H9 (cell line): ENCODE measurements at places on chromosomes 4 and X. TPM values are rescaled to one million over a fixed set of nuclear protein-coding genes. Genes with fewer than 3 reads are reported as not detected.

GRCh38 chrX:151722241-151722846, 6.5 kb downstream of the FATE1 start:
- no peaks in the 10 kb centered on the region for H3K4me1 ChIP-seq
- H3K36me3 ChIP-seq, result no peaks in the 10 kb centered on the region; the same call in 1 of the 2 replicates
- H3K27me3 ChIP-seq, result no peaks in the 10 kb centered on the region
- no peak overlapping the region for H3K4me3 ChIP-seq

DNA sequence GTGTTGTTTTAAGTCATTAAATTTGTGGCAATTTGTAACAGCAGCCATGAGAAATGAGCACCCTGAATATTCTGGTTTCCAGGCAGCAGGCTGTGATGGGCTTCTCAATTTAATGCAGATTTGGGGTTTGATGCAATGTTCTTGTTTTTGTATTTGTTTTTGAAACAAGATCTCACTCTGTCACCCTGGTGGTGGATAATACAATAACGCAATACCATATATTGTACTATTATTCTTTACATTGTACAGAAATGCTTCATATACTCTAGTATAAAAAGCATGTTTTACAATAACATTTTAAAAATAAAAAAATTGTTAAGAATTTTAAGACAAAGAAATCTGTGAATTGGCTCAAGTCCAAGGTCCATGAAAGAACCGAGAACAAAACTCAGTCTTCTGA, 129.1 kb downstream of the USP46 start:
- no peaks in the 10 kb centered on the region for H3K36me3 ChIP-seq
- H3K27ac ChIP-seq, result no peak overlapping the region
- no peak for DNase-seq
- no peaks in the 10 kb centered on the region for H3K27me3 ChIP-seq

DNA sequence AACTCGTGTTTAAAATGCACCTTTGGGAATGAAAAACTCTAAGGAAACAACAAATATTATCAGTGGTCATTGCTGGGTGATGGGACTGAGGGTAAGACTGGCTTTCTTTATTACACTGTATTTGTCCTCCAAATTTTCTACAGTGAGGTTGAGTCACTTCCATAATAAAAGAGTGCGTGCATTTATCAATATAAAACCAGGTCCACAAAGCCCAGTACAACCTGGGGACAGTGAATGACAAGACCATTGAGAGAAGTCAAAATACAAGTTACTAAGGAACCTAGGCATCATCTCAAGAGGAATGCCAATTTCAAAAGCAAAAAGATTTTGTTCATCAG, 76.4 kb downstream of the MAGED4 start:
- peak overlapping the region; percentile 92 for H3K4me3 ChIP-seq
- no peak for DNase-seq
- peak overlapping the region; percentile 48 for H3K27ac ChIP-seq
- no peaks in the 10 kb centered on the region for H3K27me3 ChIP-seq

MAGEA9B gene
- total RNA-seq, result 0.31 TPM in 1 of 2 replicates, not detected in the other

DGKQ gene
- 11.4 and 12.4 TPM in 2 replicates for total RNA-seq

- H3K4me3 ChIP-seq, result no peak overlapping the region
- H3K4me1 ChIP-seq, result no peaks in the 10 kb centered on the region
- no peak overlapping the region for H3K27ac ChIP-seq
- H3K36me3 ChIP-seq, result no peaks in the 10 kb centered on the region; the same call in 1 of the 2 replicates
Measured at GRCh38 chr4:52675111-52675510, 16.0 kb upstream of the USP46 start.

MAGEC1 gene
- total RNA-seq, result not detected in 2 replicates

OPN1LW gene
- total RNA-seq, result not detected in 2 replicates

SPANXC gene
- total RNA-seq, result not detected in 2 replicates
